ENCODE measurements at places on chromosomes 7 and 10.

- no peak for DNase-seq
Measured at GRCh38 chr7:136144182-136144581, 167.0 kb upstream of the MTPN start.

DNA sequence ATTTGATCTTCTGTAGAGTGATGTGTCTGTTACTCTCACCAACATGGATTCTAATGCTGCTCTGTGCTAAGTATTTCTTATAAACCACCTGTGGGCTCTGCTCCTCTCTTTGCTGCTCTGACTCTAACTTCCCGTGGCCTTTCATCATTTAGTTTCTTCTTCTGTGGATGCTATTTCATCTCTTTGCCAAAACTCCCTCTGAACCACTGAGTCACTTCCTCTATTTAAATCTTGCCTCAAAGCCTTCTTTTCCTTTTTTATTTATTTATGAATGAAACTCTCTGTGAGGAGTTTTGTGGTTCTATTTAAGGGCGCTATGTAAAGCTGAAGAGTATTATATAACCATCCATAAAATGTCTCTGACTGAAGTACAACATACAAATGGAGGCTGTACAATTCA lies 538.5 kb downstream of the SUGCT start:
- no peak for DNase-seq

GRCh38 chr10:126972635-126973414 lies 67.6 kb downstream of the DOCK1 start:
- peak; percentile 49 for DNase-seq

- DNase-seq: peak; percentile 75
Measured at GRCh38 chr10:51073453-51074237, 642 bp upstream of the PRKG1 start.

DNA sequence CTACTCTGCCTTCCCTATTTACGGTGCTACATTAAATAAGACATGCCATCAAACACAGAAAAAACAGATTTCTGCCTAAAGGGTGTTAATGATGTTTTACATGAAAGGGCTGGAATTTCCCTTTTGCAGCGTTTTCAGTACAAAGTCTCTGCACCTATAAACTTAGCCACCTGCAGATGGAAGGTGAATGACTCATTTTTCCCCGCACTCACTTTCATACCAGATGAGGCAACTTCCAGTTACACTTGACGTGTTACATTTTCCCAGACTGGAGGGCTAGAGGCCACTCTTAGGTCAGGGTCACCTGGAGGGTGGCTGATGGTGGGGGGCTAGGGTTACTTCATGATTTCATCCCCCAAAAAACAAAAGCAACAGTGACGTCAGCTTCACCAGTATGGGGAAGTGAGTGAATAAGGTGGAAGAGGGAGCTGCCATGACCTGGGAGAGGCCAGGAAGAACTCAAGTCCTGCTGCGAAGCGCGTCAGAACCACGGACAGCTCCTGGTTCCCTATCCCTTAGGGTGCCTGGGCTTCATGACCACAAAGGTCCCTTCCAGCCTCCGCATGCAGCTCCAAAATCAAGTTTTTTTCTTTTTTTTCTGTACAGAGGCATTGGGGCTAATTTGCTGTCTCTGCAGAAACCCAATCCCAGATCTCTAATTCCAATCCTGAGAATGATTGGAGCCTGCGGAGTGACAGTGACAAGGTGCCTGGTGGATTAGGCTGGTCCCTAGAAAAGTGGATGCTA lies 94.0 kb downstream of the ADARB2 start:
- DNase-seq: peak; percentile 57

- no peak for DNase-seq
Measured at GRCh38 chr7:157335236-157335635, 1.6 kb upstream of the DNAJB6 start.

GRCh38 chr7:55548295-55548731 lies 24.0 kb downstream of the VOPP1 start:
- DNase-seq: no peak

DNA sequence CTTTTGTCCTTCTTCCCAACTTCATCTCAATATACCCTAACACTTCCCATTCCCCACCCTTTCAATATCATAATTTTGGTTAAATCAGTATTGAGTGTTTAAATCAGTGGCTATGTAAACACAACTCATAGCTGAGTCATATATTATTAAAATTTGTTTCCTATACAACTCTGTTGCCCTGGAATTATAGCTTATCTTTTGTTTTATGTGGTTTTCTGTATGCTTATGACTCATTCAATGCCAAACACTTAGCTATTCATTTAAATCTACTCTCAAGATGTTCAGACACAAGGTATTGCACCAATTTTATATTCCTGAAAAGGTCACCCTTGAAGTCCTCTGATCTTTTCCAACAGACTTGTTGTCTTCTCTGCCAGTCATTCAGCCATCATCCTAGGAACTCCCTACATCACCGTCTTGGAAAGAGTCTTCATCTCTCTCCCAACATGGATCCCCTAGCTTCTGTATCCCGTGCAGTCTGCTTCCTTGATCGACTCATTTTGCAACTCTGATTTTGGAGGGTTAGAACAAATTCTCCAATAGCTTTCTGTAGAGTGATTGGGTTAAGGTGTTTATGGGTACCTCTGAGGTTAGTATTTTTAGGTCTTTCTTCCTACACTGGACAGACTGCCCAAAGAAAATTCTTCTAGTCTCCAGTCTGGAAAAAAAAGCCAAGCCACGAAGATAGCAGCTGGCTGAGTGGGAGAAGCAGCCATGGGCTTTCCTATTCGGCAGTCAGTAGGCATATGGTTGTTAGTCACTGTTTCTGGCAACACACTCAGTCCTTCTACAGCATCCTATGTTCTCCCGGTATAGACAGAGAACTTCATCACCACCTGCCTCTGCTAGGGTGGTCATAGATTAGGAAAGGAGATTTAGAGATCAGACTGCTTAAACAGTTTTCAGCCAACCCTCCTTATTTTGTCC lies 102.1 kb downstream of the CRPPA start:
- DNase-seq: no peak

DNA sequence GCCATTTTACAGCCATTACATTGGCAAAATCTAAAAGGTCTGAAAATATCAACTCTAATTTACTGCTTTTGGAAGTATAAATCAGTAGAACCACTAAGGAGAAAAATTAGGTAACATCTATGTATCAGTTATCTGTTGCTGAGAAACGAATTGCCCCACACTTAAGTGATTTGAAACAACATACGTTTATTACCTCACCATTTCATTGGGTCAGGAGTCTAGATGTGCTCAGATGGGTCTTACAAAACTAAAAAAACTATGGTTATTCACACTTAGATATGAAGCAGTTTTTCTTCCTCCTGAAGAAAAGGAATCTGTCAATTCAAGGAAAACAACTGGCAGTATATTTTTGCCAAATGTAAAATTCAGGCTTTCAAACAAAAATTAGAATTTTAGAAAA lies 80.1 kb upstream of the APBB1IP start:
- DNase-seq: no peak

DNA sequence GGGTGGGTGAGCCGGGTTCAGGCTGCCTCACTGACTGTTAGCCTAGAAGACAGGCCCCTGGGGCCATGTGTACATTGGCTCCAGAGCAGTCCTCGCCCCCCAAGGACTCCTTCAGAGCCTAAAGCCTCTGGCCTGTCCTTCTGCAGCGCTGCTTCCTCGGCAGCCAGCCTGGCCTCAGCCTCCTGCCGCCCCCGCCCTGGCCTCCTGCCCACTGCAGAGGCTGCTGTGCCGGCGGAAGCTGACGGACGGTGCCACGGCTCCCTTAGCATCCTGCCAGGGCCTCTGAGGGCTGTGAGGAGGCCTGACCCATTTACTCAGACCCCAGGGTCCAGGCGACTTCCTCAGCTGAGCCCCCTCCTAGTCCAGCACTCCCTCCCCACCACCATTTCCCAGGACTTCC lies 4.9 kb downstream of the SRRM3 start:
- DNase-seq: no peak

GRCh38 chr7:155972247-155972646 lies 160.0 kb upstream of the SHH start:
- DNase-seq: no peak

GRCh38 chr10:124131172-124131571 lies 37.8 kb upstream of the CHST15 start:
- DNase-seq: no peak

- no peak for DNase-seq
Measured at GRCh38 chr7:27925573-27926201, 185.7 kb downstream of the TAX1BP1 start.
